ENCODE measurements at places on chromosomes 16 and 17.

DNA sequence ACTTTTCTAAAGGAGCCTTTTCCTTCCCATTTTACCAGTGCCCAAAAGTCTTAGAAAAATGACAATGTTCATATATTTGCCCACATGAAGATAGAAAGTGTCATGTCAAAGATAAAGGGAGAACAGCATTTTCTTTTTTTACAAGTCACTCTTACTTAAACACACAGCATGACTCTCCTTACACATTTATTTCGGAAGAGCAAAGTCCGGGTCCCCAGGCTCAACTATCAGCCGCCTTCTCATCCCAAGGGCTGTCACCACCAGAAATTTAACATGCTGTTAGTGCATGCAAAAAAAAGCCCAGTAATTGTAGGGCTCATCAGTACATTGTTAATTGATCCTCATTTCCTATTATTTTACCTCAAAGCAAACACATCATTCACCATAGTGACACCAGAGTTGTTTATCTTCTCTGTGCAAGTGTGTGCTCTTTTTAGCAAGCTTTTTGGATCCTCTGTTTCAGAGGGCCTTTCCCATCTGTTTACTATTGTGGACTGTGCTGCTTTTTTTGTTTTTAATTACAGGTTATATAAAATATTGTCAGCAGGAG, 560.3 kb downstream of the WWOX start:
- no peak for DNase-seq

GRCh38 chr16:49022351-49022963, 259.2 kb downstream of the CBLN1 start:
- no peak for DNase-seq

DNA sequence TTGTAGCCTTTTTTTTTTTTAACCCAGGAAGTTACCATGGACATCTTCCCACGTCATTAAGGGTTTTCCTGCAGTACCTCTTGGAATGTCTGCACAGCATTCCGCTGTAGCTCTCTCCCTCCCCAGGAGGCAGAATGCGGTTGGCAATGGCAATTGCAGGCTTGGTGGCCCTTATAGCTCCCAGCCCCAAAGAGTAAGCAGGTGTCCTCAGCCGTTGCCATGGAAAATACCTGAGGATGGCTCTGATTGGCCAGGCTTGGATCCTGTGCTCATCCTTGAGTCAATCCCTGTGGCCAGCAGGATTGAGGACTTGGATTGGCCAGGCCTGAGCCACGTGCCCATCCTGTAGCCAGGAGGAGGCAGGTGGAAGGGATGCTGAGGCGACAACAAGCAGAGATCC, 15.5 kb upstream of the TIMP2 start:
- DNase-seq, result no peak

GRCh38 chr17:44002141-44002848, 2.1 kb upstream of the NAGS start:
- no peak for DNase-seq

DNA sequence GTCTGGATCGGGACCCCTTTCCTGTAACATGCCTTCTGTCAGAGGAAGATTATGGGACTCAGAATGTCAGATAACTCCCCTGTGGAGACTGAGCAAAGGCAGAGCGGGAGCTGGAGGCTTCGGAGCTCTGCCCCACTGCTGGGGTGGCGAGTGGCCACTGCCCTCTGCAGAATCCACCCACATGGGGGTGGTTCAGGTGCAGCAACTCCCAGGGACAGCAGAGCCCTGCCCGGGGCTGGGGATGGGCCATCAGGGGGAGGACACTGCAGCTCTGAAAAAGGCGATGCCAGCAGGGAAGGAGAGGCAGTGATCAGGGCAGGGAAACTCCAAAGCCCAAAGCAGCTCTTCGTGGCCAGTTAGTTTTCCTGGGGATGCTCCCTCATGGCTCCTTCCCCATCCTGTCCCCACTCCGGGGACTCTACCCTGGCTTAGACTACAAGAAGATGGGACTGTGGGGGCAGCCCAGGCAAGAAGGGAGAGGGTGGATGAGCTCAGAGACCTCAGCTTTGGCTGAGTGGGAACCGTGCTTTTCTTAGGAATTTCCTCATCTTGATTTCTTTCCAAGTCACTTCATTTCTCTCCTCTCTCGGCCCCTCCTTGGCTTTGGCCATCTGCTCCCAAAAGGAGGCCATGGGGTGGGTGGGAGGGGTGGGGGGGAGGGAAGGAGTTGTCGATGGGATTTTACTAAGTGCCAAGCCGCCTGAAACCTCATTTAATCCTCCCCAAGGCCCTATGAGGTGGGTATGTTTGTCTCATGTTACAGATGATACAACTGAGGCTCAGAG, 4.0 kb downstream of the CA4 start:
- DNase-seq, result no peak

DNA sequence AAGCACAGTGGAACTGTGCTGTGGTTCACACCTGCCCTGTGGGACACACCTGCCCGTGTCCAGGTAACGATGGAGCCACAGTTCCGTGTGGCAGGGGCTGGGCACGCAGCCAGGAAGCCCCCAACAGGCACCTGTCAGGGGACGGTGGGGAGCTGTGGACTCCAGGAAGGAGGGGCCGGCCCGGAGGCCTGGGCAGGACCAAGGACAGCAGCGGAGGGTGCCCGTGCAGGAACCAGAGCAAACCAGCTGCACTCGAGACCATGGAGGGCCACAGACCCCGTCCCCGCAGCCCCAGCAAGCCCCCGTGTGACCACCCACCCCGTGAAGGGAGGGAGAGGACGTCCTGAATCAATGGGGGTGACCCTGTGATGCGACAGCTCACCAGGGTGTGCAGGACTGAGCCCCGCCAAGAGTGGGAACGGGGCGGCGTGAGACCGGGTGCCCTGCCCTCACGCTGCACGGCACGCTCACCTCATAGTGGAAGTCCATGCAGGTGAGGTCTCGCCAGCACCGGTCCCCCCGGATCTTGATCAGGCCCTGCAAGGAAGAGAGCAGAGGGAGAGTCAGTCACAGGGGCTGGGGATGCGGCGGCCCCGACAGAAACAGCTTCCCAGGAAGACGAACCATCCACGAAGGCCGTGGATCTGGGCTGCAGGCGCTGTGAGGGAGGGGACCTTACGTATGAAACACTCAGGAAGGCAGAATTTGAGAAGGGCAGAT, 78.1 kb downstream of the LMF1 start:
- no peak for DNase-seq

DNA sequence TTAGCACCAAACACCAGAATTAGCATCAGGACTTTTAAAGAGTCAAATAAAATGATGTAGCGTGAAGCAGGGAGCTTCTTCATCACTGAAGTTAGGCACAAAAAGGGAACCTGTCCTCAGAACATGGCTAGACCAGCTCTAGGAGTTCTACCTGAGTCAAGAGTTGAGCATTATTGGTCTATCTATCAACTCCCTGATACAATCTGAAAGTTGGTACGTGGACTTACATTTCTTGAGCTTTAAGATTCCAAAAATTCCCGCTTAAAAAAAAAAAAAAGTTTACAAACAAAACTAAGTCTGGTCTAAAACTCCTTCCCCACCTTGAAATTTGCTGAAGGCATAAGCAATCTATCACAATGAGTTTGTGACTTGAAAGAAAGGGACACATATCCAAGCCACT, 12.3 kb downstream of the TLE7 start:
- no peak for DNase-seq

- no peak for DNase-seq
These were observed 19.9 kb upstream of the MRPS23 start for GRCh38 chr17:57869617-57870282.

Measured in mesothelial cell of epicardium (in vitro differentiated cells).